GM12865 (cell line): ENCODE measurements at places on chromosomes 1 and 21.
A peak's percentile ranks its signal among the peaks of the same experiment; 100 is the strongest.

DNA sequence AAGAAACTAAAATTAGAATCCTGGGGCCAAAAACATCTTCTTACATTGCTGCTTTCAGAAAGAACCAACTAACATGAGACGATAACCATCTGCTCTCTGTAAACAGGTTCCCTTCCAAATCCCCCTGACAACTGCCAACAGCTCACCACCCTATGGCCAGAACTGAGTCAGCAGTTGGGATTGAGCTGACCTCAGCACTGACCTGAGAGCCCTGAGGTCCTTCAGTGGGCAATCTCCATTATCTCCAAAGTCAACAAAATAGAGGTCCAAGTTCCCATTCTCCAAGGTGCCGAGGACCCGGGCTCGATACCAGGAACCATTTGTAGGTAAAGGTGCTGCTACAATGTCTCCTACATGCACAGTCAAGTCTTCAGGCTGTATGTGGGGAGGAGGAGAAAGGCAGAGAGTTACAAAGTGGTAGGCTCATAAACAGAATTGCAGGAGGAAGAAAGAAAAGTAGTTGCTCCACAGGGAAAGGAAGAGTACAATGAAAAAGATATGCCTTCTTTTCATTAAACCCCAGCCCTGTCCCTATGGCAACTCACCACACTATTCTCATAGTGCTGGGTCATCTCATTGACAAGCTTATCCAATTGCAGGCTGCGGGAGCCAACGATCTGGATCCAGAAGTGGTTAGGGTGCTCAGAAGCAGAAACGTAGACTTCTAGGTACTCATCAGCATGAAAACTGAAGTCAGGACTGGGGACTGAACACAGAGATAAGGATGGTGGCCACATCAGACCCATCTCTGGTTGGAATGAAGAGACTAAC is 12.8 kb upstream of the MRPL9 start:
- DNase-seq: no peak

GRCh38 chr1:96987186-96987703 is 265.7 kb downstream of the PTBP2 start:
- no peak for DNase-seq

DNA sequence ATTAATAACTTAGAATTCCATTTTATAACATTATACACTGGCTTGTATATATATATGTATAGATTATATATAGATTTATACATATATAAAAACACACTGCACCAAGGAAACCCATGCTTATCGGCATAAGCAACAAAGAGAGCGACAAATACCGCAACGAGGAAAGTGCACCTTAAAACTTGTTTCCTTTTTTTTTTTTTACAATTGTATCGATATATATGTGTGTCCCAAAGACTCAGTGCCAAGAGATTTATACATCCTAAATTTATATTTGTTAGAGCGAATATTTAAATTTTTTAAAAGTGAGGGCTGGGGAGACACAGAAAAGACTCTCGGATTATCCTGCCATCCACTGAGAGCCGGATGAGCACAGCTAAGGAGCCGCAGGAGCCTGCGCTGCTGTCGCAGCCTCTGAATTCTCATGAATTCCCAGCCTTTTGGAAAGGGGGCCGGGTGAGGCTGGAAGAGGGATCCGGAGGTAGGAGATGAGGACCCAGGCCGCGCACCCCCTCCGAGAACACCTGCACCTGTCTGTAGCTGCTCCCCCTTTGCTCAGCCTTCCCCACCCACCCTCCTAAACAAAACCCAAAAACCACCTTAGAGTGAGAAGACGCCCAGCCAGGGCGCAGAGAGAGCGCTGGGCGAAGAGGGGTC is 5.2 kb downstream of the DMRTA2 start:
- no peak for DNase-seq

DNA sequence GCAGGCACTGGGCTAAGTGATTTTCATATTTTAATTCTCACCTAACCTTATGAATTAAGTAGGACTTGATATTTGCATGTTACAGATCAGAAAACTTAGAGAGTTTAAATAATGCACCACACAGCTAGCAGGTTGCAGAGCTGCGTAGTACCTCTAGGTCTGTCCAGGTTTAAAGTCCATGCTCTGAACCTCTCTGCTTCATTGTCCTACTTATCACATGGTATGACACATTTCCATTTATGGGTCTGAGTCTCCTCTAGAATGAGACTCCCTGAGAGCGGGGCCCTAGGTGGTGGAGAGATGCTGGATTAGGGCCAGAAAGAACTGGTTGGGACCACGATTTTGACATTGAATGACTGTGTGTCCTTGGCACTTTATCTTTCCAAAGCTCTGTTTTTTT is 102.5 kb upstream of the USP24 start:
- DNase-seq: no peak

- no peak for DNase-seq
Observed at GRCh38 chr1:93815366-93816110, 63.5 kb downstream of the DNTTIP2 start.

DNA sequence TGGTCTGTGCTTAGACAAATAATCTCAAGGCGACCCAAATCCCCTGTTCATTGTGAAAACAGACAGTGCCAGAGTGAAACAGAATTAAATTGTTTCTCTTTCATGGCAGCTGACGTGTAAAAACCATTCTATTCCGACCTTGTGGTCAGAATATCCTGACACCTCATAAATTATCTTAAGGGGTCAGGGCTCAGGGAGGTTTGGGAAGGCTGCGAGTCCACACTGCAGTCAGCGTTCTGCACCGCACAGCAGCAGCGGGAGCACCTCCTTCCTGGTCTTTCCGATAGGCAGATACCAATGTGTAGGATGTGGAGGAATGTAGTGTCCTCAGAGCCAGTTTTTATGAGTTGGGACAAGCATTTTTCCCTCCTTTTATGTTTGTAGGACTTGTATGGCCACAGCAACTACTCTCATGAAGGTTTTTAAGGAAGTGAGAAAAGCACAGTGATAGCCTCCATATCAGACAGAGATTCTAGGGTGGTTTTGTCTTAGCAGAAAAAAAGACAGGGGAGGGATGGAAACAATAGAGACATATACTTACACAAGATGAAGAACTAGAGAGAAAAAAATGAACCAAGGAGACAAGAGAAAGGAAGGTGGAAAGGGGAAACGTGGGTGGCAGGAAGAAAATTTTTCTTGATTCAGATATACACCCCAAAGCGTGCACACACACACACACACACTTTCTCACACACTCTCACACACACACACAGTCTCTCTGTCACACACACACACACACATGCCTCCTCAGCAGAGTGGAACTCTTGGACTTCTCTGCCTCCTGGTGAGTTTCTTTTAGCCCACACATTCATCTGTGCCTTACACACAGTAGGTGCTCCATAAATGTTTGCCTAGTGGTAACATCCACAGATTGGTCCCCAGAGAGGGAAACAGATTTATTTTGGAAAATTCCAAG is 68.6 kb downstream of the NTMT2 start:
- DNase-seq: peak; percentile 39
